Nucleus accumbens (tissue), 56 donors: ENCODE measurements at places on chromosomes 2 and 18.
A peak's percentile ranks its signal among the peaks of the same experiment; 100 is the strongest.

GRCh38 chr2:71811157-71811556 is 336.5 kb downstream of the CYP26B1 start:
- DNase-seq: no peak

GRCh38 chr18:77765468-77765867 is 515.8 kb downstream of the GALR1 start:
- no peak for DNase-seq

GRCh38 chr2:105610576-105611332 is 134.0 kb upstream of the NCK2 start:
- no peak for DNase-seq

DNA sequence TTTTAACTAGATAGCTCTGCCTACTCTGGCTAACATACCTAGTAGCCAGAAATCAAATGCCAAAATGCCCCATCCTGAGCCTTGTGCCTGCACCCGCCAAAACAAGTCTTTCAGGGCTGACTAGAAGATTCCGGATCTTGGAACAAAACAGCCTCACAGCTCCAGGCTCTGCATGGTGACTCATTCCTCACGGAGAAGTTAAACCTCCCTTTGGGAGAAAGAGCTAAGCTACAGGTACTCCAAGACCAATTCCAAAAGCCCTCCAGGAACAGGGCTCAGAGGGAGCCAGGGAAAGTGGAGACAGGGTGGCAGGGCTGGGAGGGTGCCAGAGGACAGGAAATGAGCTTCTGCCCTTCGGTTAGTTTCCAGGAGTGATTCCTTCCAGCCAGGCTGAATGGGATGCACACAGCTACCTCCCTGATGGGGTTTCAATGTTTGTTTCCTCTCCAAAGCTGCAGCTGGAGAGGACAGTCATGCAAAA is 295.6 kb downstream of the TNS1 start:
- DNase-seq: peak; percentile 3
